CD4-positive, alpha-beta T cell treated with Interleukin-1 beta for 1 hour (primary cell): ENCODE measurements at places on chromosomes 1 and 21.

- no peak for DNase-seq
These were observed 34.9 kb downstream of the SSBP3 start for GRCh38 chr1:54371038-54371941.

- DNase-seq, result no peak
These were observed 32.4 kb downstream of the KANK4 start for GRCh38 chr1:62286786-62287224.

- DNase-seq, result no peak
These were observed 61.9 kb upstream of the ADAM30 start for GRCh38 chr1:119958223-119958622.

DNA sequence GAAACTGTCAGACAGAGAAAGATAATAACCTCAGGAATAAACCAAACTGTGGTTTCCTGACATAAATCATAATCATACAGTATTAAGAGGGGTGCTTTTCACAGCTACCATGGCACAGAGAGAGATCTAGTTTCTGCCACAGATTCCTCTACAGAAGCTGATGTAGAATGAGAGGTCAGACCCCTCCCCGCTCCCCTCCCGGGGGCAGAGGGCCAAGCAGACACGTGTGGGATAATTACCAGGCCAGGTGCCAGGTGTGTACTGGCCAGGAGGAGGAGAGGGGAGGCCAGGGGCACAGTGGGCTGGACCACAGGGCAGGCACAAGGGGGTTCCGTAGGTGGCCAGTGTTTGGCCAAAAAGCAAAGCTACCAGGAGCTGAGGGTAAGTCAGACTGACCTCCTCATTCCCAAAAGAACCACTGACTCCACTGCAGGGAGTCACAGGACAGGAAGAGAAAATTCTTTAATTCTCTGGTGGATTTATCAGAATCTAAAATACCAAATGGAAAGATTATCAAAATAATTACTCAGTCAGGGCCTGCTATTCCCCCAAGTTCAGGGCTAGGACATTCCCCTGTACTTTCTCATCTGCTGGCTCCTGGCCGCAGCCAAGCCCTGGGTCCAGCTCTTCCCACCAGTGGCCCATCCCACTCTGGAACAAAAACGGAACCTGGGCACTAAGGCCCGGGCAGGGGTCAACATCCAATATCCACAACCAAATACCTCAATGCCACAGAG lies 30.0 kb downstream of the C2CD2 start:
- no peak for DNase-seq

DNA sequence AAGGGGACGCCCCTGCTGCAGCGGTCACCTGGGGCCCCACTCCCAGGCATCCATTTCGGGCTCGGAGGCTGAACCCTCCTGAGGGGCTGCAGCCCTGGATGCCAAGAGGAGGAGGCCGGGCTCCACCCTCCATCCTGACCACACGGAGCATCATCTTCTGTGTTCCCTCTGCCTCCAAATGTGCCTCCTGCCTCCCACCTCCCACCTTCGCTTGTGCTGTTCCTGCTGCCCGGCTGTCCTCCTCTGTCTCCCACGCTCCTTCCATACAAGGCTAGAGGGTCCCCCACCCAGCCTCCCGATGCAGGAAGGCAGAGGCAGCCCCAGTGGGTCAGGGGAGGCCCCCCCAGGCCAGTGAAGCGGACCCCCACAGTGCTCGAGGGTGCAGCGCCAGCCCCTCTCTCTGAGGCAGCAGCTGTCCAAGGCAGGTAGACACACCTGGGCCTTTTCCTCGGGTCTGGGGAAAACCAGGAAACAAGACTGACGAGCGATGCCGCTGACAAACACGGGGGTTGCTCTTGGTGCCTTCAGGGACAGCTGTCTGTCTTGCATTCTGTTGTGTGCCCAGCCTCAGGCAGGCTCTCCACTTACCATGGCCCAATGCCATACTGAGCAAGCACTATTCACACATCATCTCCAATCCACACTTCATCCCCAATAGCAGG lies 16.8 kb upstream of the PLEKHG5 start:
- no peak for DNase-seq

DNA sequence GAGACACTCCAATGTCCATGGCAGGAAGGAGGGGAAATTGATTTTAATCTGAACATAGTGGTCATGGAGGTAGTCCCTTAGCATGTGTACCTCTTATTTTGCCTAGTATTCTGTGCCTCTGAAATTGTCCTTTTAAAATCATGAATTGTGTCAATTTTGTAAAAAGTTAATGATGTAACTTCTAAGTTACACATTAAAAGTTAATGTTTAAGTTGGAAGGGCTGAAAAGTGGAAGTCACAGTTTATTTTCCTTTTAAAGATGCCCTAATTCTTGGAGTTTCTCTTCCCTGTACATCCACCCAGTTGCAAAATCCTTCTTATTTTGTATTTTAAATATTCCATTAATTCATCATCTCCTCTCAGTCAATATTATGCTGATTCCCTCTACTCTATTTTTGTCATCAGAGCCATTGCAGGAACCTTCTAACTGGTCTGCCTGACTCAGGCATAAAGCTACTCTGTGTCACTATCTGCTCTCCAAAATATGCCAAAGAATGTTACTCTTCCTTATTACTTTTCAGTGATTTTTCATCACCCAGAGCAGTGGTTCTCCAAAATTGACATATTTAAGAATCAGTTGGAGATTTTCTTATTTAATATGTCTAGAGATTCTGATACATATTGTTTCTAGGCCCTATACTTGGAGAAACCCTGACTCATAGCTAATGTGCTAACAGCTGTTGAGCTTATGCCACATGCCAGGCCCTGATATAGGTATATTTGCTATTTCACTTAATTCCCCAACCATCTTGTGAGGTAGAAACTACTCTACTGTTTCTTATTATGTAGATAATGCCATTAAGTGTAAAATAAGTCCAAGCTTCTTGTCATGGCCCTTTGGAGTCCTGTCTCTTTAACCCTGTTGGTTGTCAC lies 5.1 kb downstream of the HOOK1 start:
- no peak for DNase-seq

GRCh38 chr21:27265949-27266348 lies 299.1 kb upstream of the ADAMTS5 start:
- no peak for DNase-seq

DNA sequence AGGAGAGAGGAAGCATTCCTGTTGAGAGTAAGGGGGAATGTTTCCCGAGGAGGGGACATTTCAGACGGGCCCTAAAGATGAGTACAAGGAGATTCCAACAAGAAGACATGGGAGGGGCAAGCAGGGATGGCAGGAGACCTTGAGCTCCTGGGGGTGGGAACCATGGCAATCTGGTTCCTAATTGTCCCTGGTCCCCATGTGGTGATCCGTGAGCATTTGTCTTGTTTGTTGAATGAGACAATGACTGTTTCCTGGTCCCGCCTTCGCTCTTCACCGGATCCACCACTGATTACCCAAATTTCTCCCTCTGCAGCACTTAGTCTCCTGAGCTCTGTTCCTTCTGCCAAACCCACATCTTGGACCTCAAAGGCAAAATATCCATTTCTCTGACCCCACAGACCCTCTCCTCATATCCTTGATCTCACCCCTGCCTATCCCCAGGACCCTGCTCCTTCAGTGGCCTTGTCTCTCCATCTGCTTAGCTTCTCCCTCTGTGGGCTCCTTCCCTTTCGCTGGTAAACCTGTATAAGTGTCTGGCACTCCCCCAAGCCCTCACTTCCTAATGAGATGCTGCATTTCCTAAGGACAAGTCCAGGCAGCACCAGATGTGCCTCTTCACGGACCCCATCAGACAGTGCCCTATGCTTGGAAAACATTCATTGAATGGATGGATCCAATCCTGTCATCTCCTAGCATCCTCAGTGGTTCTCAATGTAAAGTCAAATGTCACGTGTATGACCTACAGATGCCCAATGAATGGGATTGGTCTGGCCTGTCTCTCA lies 8.3 kb upstream of the CSF1 start:
- DNase-seq, result no peak

GRCh38 chr1:113890816-113891215 lies 3.4 kb upstream of the BCL2L15 start:
- no peak for DNase-seq

- no peak for DNase-seq
These were observed 55.2 kb downstream of the TOMM20 start for GRCh38 chr1:235073331-235073967.

GRCh38 chr1:240706150-240706935 lies 94.4 kb upstream of the GREM2 start:
- no peak for DNase-seq

DNA sequence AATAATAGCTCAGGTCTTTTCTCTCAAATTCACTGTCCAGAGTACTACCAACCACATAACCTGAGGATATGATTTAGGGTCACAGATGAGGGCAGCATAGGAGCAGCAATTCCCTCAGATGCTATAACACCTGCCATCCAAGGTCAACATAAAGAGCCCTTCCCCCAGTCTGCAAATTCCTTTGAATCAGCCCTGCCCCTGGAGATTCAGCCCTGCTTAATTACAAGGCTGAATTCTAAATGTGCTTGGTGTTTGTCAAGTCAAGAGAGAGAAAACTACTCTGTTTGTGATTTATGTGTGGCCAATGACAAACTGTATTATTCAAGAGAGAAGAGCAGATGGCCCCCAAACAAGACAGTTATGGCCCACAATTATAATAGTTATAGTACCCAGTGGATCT lies 195.7 kb upstream of the ADGRL2 start:
- no peak for DNase-seq

DNA sequence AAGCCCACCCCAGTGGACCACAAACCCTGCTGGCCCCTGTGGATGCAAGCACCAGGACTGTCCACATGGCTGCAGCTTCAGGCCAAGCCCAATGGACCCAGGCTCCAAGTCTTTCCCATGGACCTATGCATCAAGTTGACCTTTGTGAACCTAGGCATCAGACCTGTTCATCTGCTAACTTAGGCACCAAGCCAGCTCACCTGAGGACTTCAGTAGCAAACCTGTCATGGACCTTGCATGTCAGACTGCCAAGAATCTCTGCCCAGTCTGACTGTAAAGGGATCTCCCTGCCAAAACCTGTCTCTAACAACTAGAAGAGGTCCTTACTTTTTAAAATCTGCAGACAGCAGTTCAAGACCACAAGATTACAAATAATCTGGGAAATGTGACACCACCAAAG lies 37.8 kb downstream of the FMO3 start:
- DNase-seq, result no peak

- peak; percentile 12 for DNase-seq
These were observed 106.5 kb upstream of the SLC44A3 start for GRCh38 chr1:94713472-94714141.

GRCh38 chr21:35927262-35927661 lies 133.1 kb downstream of the SETD4 start:
- DNase-seq, result no peak

DNA sequence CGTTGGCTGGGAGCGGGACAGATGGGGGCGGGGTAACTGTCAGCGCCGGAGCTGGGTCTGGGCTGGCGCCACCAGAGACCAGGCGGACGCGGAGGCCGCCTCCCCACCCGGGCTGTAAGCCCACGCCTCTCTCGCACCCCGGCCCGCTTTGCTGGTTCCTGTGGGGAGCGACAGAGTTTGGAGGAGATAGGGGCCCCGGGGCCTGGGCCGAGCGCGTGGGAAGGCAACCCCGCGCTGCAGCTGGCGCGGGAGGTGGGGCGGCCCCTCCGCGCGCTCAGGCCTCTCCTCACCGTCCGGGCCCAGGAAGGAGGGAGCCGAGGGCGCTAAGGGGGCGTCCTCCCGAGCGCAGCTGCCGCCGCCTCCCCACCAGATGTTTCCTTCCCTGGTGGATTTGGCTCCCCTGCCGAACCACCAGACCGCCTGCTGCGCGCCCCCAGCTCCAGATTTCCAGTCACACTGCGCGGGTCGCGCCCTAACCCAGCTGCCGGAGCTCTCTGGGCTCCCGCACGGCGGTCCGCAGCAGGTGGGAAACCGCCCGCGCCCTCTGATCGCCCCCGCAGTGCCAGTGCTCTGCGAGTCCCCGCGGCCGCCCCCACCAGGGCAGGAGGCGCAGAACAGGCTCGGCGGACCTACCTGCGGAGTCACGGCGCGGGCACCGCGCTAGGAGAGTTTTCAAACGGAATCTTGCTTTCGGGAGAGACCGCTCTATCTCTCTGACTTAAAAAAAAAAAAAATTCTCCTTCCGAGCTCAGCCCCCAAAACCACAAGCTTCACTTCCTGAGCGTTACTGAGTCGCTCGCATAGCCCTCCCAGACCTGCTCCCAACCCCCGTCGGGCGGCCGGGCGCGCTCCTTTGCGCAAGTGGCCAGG lies 1.1 kb downstream of the GFI1 start:
- peak; percentile 79 for DNase-seq

GRCh38 chr1:118049981-118050380 lies 120.4 kb downstream of the WDR3 start:
- DNase-seq, result no peak

GRCh38 chr21:43911935-43912487 lies 47.0 kb downstream of the AGPAT3 start:
- DNase-seq, result no peak
